ENCODE measurements at places on chromosomes 1 and 21. TPM values are rescaled to one million over a fixed set of nuclear protein-coding genes. Genes with fewer than 3 reads are reported as not detected.

The DCST2 gene
- 15.5 TPM for total RNA-seq

The FALEC gene
- not detected for total RNA-seq

The MIS18A gene
- total RNA-seq: 9.5 TPM

The NFASC gene
- 14.4 TPM for total RNA-seq

The SPRR2G gene
- total RNA-seq: 56.6 TPM

The ANKRD35 gene
- total RNA-seq: 37.0 TPM

The INKA2 gene
- 6.1 TPM for total RNA-seq

The RAP1GAP gene
- total RNA-seq: 4.1 TPM

The ATP6V1G3 gene
- total RNA-seq: not detected

The ARMH1 gene
- 1.4 TPM for total RNA-seq

The FCRLB gene
- total RNA-seq: 0.81 TPM

All from suprapubic skin (tissue), 4 donors.